Gastrocnemius medialis (tissue), 4 donors: ENCODE measurements at places on chromosomes 11 and 22.

DNA sequence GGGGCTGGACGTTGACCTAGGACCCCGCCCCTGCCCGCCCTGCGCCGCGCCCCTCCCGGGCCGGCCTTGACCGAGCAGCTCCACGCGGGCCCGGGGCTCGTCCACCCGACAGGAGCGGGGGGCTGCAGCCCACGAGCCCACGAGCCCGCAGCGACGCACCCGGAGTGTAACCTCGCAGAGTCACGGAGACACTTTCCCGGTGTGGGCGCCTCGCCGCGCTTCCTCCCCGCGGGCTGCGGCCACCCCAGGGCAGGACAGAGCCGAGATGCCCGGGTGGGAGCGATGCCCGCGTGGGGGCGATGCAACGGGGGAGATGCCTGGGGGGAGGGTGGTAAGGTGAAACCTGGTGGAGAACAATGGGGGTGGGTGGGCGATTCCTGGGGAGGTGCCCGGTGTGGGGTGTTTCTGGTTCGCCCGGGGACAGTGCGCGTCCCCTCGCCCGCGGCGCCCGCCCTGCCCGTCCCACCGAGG lies 4.9 kb upstream of the ZBED4 start:
- DNase-seq: no peak

DNA sequence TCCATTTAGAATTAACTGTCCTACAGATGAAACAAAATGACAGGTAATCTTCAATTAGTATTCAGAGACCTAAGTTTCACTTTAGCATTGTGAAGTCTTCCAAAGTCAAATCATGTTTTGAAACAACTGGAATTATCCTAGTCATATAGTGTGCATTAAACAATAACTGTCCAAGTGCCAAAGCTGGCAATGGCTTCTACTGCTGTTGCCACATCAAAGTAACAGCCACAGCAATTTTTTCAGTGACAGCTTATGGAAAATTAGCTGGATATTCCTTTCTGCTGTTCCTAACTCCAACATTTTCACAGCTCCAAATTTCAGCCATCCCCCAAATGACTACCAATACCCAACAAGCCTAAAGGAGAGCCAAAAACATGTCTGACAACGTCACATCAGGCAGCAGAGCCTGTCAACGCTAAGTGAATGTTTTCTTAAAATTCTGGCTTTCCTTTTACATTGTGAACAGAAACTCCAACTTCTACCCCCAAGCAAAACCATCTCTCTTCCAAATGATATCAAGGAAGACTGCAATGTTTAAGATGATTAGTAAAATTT lies 45.3 kb upstream of the CCDC34 start:
- no peak for DNase-seq

DNA sequence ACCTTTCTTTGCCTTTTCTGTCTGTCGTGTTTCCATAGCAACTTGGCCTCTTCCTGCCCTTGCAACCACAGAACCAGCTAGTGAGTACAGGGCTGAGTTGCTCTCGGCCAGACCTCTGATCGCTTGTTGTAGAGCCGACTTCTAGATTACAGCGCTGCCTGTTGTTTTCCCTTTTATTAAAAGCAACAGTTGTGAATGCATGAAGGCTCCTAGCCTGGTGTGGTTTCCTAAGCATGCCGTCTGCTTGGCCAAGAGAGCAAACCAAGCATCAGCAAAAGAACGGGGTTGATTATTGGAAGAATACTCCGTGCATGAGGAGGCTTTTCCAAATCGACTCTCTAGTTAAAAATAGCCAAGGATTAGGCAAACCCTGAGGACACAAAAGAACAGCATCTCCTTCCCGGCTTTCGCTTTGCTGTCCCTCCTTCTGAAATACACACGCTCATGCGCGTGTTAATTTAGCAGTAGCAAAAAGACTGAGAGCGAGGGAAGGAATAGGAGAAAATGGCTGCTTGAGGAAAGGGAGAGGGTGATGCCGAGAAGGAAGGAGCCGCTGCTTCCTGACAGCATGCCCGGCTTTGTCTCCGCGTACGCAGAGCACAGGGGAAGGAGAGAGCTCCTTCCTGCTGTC lies 71.5 kb upstream of the TTC12 start:
- DNase-seq: no peak

GRCh38 chr11:64712430-64713015 lies 10.5 kb downstream of the NRXN2 start:
- no peak for DNase-seq

- peak; percentile 87 for DNase-seq
Measured at GRCh38 chr11:71448257-71449171, at the start of gene DHCR7. Gene DHCR7 (minus strand): TSS chr11:71448393. CDS start chr11:71444952, 3,441 bp downstream.

DNA sequence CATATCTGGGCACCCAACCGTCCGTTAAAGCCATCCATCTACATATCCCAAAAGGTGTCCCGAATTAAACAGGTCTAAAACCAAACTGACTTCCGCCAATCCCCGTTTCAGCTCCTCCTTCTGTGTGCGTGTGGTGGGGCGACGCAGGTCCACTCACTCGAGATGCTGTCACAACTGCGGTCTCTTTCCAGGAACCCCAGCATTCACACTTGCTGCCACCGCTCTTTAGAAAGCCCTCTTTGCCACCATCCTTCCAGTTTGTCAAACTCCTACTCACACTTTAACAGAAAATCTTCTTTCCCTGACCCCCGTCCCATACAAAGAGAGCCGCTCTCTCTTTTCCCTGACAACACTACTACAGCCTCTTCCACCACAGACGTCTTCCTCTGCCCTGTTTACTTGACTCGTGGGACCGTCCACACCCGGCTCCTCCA lies 467 bp downstream of the ESS2 start:
- DNase-seq: no peak

DNA sequence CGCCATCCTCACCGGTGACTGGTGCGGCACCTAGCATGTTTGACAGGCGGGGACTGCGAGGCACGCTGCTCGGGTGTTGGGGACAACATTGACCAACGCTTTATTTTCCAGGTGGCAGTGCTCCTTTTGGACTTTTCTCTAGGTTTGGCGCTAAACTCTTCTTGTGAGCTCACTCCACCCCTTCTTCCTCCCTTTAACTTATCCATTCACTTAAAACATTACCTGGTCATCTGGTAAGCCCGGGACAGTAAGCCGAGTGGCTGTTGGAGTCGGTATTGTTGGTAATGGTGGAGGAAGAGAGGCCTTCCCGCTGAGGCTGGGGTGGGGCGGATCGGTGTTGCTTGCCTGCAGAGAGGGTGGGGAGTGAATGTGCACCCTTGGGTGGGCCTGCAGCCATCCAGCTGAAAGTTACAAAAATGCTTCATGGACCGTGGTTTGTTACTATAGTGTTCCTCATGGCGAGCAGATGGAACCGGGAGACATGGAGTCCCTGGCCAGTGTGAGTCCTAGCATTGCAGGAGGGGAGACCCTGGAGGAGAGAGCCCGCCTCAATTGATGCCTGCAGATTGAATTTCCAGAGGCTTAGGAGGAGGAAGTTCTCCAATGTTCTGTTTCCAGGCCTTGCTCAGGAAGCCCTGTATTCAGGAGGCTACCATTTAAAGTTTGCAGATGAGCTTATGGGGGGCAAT lies 1.1 kb downstream of the NEAT1 start:
- DNase-seq: peak; percentile 25
